ENCODE measurements at places on chromosomes 16 and 17. TPM values are rescaled to one million over a fixed set of nuclear protein-coding genes. Genes with fewer than 3 reads are reported as not detected.

KRTAP4-1 gene
- total RNA-seq: not detected

CCDC78 gene
- 0.25 TPM for total RNA-seq

CCL8 gene
- total RNA-seq: 0.69 TPM

PPP1R27 gene
- not detected for total RNA-seq

MYOCD gene
- 1.5 TPM for total RNA-seq

DNA sequence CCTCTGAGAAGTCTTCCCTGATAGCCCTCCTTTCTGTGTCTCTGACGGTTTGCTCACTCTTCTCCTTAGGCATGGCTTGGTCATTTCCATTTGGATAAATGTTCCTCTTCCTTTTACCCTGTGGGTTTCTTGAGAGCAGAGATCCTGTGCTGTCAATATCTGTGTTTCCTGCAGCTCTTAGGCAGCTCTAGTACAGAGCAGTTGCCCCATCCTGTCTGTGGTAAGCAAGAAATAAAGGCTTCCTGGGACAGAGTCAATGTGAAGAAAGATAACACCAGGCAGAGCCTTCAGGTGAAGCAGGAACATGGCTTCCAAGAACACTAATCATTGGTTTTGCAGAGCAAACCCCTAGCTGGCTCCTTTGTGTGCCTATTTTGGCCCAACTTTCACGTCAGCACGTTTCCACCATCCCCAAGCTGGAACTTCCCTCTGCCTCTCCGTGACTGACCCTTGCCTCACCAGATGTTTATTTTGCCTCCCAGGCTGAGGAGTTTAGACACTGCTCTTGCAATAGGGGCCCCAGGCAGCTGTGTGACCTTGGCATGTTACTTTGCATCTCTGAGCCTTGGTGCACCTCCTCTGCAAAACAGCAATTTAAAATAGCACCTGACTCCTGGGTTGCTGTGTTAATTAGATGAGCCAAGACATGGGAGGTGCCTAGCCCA, 49.6 kb upstream of the SIAH1 start:
- DNase-seq: no peak

GRCh38 chr17:10646392-10646990, 10.6 kb downstream of the MYH3 start:
- DNase-seq: peak; percentile 55

- DNase-seq: no peak
Measured at GRCh38 chr16:68310437-68310773, 341 bp downstream of the SLC7A6OS start.

DNA sequence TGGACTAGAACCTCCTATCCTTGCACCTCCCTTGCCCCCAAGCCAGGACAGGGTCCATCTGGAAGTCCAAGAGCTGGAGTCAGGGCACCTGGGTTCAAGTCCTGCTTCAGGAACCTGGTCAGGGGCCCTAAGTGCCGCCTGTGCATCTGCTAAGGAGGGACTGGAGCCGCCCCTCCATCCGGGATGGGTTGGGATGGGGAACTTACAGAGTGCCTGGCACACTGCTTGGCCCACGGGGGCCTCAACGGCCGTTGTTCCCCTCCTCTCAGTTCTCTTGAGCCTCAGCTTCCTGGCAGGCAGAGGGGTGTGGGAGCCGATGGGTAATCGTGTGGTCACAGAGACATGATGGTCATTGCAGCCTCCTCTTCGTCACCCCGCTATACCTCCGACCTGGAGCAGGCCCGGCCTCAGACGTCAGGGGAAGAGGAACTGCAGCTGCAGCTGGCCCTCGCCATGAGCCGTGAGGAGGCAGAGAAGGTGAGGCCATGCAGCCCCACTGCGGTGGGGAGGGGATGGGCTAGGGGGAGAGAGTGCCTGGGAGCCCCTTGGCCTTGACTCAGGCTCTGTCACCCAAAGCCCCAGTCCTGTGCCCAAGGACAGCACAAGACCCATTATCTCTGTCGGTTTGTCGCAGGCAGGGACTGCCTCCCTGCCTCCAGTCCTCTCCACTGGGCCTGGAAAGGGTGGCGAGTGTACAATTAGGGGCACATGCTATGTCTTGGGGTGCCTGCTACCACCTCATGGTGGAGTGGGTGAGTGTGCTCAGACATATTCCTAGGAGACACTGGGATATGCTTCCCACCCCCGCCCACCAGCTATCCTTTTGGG, 5.4 kb downstream of the EPN3 start:
- no peak for DNase-seq

GRCh38 chr16:7745276-7745675, 412.6 kb downstream of the RBFOX1 start:
- DNase-seq: no peak

DNA sequence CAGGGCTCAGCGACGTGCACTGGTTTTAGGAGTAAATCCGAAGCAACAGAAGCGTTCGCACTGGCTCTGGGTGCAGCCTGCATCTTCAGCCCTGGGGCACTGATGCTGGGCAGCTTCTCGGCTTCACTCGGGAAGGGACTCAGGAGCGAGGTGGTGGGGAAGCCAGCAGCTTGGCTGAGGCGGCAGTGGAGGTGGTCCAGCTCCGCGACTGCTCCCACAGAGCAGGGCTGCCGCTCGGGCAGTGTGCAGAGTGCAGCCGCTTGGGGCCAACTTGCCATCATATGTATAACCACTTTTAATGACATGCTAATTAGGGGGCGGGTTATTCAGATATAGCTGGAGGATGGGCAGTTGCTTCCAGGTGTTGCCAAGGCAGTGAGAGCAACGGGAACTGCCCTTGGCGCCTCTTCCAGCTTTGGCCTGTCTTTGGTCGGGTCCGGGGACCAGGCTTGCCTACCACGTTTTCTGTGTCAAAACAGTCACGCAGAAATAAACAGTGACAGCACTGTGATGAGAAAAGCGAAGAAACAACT, 26.7 kb downstream of the METRNL start:
- no peak for DNase-seq

DNA sequence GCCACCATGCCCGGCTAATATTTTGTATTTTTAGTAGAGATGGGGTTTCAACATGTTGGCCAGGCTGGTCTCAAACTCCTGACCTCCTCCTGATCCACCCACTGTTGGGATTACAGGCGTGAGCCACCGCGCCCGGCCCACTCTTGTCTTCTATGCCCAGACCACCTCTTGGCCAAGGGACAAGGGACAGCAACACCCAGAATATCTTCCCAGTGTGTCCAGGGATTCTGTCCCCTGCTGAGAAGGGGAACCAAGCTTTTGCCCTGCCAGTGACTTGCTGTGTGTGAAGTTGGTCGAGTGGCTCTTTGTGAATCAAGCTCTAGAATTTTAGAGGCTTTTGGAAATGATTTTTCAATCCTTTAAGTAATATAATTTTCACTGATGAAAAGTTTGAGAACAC, 1.7 kb upstream of the MPO start:
- DNase-seq: no peak

GRCh38 chr16:69039333-69039941, 66.0 kb upstream of the HAS3 start:
- DNase-seq: peak; percentile 72

DNA sequence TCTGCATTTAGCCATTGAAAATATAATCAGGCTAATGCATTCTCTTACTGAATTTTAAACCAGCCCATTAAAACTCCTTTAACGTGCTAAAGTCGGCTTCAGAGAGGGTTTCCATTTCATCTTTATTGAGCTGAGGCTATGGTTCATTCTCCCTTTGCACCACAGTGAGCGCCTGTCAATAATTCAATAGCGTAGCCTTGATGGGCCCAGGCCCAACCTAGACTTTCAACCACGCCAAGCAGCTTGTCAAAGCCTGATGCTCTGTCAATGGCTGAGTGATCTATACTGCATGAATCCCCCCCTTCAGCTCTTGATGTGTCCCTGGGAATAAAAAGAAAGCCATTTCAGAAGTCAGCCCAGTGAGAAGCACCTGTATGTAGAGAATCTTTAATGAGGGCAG, 106.0 kb downstream of the RBFOX1 start:
- DNase-seq: no peak

DNA sequence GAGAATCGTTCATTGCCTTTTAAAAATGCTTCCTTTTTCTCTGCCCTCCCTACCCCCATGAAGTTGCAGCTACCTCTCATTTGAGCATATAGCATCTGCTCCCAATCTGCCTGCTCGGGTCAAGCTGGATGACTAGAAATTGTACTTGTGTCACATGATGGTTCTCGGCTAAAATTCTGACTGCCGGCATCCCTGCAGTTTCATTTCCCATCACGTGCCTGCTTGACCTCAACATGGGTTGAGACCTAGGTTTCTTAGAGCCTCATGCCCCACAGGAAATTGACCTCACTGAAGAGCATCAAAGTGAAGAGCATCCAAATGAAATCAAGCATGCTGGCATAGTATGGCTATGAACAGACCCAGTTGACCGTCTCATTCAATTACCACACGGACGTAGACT, 581.6 kb upstream of the PSMD7 start:
- no peak for DNase-seq

GRCh38 chr16:23934610-23935236, 98.9 kb downstream of the PRKCB start:
- no peak for DNase-seq

DNA sequence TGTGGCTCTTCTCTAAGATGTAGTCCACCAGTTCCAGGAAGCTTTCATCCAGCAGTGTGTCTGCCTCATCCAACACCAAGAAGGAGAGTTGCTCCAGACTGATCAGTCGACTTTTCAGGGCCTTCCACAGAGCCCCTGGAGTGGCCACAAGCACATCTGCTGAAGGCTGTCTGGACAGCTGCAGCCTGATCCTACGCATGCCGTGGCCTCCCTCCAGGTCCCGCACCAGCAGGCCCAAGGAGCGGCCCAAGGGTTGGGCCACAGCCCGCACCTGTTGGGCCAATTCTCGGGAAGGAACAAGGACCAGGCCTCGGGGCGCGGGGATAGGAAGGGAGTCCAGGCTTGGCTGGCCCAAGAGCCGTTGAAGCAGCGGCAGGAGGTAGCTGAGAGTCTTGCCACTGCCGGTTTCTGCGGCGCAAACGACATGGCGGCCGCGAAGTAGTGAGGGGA, 729 bp downstream of the DDX28 start:
- DNase-seq: no peak

DNA sequence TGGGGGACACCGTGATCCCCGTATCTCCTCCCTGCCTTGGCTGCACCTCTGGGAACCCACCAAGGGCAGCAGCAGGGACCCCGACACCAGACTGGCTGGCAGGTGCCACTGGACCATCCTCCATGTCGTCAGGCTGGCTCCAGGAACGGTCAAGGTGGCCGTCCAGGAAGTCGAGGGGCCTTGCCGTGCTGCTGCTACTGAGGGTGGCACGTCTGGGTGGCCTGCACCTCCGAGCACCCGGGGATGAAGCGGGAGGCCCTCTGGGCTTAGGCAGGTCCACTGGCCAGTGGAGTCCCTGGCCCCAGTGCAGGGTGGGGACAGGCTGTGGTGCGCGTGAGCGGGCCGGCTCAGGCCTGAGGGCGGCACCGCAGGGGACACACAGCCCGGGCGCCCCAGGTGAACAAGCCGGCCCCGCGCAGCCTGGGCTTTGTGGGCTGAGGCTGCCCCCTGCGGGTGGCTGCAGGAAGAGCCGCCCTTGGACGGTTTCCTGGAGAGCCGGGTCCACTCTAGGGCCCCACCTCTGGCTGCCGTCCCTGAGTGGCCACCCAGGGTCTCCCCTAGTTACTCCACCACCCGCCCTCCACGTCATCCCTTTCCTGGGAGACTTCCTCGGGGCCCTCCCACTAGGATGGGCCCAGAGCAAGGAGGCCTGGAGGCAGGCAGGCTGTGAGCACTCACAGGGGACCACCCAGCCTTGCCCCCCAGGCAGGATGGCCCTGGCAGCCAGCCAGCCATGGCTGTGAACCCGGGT, 42.8 kb upstream of the ZC3H18 start:
- peak; percentile 44 for DNase-seq

DNA sequence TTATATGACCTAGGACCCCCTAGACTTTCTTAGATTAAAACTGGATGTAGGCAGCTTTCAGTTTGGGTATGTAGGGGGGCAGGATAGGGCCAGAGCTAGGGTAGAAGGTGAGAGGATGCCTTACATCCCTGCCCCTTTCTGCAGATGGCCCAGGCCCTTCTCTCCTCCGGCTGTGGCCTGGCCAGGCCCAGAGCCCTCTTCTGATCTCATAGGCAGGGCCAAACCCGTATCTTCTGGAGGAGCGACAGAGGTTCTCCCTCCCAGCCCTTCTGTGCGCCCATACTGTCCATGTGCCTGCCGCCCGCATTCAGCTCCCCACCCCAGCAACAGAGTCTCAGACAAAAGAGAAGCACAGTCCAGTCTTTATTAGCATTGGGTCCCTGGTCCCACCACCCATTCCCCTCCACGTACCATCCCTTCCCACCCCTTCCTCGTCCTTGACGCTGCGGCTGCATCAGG, 2.0 kb upstream of the TSPOAP1 start:
- DNase-seq: no peak
